ENCODE measurements at places on chromosomes 6 and 20.

- DNase-seq: peak; percentile 83
These were observed 31.6 kb downstream of the TUBB2B start for GRCh38 chr6:3195695-3196497.

GRCh38 chr20:36482044-36482473 lies 59.3 kb upstream of the MYL9 start:
- no peak for DNase-seq

DNA sequence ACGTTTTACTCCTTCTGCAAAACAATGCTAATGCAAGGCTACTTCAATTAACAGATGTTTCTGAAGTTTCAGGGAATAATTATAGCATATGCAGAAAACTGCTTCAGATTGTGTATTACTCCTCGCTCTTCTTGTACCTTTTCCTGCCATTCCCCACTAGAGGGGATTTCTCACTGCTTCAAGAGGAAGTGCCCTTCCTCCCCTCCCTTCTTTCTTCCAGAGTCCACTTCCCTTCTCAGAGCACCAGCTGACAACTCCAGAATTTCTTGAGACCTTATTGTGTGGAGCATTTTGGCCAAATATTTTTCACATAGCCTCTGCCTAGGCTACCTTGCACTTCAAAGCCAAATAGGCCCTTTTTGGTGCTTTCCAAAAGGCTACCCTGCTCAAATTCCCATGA lies 12.7 kb upstream of the MCUR1 start:
- no peak for DNase-seq

GRCh38 chr20:33673410-33674293 lies 576 bp downstream of the NECAB3 start:
- no peak for DNase-seq

DNA sequence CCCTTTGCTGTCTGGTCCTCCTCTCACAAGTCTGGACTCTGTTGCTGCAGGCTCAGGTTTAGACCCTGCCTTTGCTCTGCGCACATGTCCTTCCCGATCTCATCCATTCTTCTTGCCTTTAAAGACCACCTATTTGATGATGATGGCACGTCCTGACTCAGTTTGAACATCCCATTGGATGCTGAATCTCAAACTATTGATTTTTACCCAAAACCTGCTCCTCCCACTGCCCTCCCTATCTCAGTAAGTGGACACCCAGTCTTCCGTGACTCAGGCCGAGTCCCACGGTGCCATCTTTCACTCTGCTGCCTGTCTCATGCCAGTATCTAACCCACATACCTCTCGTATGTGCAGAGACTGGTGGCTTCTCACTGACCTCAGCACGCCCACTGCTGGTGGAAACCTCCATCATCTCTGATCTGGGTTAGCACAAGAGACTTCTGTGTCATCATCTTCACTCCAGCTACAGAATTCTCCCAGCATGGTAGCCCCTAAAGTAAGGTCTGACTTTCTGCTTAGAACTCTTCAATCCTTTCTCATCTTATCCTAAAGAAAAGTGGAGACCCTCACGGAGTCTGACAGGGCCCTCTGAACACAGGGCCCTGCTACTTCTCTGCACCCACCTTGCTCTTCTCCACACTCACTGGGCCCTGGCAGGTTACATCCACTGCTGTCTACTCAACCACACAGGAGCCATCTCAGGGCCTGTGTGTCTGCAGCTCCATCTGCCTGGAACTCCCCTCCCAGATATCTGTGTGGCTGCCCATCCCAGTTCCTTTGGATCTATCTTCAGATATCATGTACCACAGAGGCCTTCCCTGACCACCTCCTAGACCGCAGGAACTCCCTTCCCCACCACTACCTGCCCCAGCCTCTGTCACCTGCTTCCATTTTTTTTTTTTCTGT lies 387.1 kb upstream of the AGPAT4 start:
- DNase-seq: no peak

GRCh38 chr20:54534101-54534500 lies 58.7 kb downstream of the DOK5 start:
- DNase-seq: no peak

DNA sequence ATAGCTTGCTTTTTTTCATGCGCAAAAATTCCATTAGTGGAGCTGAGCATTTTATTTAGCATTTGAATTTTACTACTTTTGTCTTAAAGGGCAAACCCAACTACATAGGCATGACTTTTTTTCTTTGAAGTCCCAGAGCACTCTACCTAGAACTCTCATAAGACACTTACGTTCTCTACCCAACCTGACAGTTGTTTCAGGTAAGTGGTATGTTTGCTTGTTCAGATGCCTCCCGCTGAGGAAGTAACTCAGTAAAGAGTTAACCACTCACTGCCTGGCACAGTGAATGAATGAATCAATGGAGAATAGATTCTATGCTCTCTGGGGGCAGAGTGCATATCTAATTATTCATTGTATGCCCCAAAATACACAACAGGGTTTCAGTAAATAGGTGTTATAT lies 212.3 kb upstream of the PRDM1 start:
- no peak for DNase-seq

DNA sequence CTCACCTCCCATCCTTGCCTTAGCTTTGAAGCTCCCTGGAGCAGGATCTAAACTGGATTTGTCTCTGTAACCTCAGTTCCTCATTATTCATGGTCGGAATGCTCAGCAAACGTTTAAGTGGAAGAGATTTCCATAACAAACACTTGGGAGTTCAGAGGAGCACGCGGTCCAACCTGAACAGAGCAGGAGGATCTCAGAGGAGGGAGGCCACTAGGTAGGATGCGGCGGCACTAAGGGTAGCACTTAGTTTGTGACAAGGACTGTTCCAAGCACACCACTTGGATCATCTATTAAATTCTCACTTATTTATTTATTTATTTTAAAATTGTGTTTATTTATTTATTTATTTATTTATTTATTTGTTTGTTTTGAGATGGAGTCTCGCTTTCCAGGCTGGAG lies 13.3 kb upstream of the CCN5 start:
- DNase-seq: no peak

DNA sequence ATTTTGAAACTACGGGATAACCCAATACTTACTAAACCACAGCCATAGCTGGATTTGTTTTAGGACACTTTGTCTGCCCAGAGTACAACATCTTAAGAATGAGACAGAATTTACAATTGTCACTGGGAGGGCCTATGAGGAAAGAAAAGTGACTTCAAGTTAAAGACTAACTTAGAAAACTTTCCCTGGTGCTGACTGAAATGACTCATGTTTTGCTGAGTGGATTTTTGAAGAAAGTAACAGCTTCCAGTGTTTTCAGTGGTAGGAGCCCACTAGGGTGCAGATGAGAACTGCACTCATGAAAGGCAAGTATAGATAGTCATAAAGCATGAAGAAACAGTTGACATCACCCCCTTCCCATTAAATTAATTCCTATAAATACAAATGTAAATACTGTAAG lies 988.2 kb upstream of the MAP3K7 start:
- DNase-seq: no peak

GRCh38 chr6:161111261-161111660 lies 119.7 kb downstream of the MAP3K4 start:
- no peak for DNase-seq

GRCh38 chr20:45953672-45954071 lies 18.3 kb downstream of the ZNF335 start:
- no peak for DNase-seq

- DNase-seq: no peak
These were observed 747.0 kb downstream of the PTPRT start for GRCh38 chr20:42442716-42443115.

GRCh38 chr20:53570446-53571276 lies 23.0 kb downstream of the ZNF217 start:
- no peak for DNase-seq

- no peak for DNase-seq
These were observed 18.3 kb downstream of the MPC1 start for GRCh38 chr6:166364456-166364855.

GRCh38 chr6:155155787-155156447 lies 107.9 kb upstream of the CLDN20 start:
- no peak for DNase-seq

DNA sequence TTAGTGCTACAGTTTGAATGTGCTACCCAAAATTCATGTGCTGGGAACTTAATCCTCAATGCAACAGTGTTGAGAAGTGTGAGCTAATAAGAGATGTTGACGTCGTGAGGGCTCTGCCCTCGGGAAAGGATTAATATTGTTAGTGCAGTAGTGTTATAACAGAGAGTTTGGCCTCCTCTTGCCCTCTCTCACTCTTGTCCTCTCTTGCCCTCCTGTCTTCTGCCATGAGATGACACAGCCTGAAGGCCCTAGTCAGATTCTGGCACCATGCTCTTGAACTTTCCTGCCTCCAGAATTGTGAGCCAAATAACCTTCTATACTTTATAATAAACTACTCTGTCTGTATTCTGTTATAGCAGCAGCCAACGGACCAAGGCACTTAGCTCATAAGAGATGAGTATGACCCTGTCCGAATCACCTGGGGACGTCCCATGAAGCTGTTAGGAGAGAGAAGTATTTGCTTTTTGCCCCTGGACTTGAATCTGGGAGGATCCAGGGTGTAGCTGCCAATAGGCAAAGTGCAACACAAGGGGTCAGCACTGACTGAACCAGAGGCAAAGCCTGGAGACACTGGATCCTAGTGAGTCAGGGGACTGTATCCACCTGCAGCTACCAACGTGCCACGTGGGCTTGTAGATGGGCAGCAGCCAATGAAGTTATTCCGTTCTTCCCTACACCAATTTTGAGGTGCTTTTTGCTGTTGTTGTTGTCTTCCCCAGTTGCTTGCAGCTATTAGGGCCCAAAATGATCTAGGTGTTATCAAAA lies 233.7 kb downstream of the THBS2 start:
- DNase-seq: no peak

- no peak for DNase-seq
These were observed 23.3 kb upstream of the CFAP206 start for GRCh38 chr6:87384449-87384848.

DNA sequence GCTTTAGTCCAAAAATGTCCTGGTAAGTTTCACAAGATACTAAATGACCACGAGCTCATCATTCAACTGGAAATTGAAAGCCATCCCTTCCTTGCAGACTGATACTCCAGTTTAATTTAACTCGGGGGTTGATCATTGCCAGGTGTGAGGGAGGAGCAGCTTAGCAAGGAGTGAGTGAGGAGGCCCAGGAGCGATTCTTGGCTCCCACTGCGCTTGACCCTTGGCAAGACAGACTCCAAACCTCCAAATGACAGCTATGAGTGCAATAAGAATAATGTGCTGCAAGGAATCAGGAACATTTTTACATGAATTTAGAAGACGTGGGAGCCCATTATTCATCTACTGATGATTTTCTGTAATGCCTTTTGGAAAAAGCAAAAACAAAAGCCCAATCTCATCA lies 64.9 kb downstream of the LAMA4 start:
- DNase-seq: no peak

GRCh38 chr6:104462811-104463599 lies 396.7 kb downstream of the HACE1 start:
- DNase-seq: no peak

DNA sequence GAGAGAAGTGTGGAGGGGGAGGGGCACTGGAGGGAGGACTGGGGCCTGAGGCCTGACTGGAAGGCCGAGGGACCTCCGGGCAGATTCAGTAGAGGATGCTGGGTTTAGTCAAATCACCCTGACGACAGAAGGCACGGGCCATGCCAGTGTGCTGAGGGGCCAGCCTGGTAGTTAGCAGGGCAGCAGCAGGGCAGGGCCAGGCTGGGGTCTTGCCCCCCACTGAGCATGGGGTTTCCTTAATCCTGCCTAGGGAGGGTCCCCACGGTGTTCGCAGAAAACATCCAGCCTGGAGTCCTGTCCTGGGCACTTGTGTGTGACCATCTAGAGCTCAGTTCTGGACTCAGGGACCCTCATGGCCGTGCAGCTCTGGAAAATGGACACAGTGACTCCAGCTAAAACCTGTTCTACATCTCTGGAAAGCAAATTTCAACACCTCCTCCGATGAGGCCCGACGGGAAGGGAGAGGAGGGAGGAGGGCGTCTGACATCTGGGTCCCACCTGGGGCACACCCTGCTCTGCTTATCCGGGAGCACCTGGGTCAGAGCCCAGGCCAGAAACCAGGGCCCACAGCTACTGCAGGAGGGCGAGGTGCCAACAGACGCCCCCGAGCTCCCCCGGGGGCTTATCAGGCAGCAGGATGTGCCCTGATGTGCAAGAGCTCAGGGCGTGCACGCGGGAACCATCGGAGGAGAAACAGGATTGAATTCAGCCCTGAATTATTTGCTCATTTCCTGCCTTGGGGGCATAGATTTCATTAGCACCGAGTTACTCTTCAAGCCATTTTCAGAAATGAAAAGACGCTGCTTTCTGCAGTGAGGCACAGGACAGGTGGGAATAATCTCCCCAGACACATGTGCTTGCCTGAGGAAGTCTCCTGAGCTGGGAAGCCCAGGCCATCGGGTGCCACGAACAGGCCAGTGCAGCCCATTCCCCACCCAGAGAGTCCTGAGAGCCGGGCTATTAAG lies 78.0 kb upstream of the MPC1 start:
- DNase-seq: no peak

GRCh38 chr6:21912151-21912832 lies 318.7 kb downstream of the SOX4 start:
- no peak for DNase-seq

GRCh38 chr20:53829724-53830521 lies 236.3 kb upstream of the ZNF217 start:
- no peak for DNase-seq

GRCh38 chr6:133432021-133432989 lies 191.1 kb downstream of the EYA4 start:
- DNase-seq: no peak

DNA sequence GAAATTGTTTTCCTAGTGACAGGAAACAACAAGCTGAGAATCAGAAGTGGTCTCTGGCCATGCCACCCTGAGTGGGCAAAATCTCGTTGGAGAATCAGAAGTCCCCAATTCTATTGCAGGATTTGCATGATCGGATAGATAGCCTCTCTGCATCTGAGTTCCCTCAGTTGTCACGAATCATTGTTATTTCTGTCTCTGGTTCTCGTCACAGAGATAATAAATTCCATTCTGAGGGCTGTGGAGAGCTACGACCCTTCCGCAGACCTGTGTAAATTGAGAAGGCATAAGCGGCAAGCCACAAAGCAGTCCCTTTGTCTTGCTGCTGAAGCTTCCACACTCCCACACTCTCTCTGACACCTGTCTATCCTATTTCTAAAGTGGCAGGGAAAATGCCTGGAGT lies 102.4 kb upstream of the CNR1 start:
- no peak for DNase-seq

- no peak for DNase-seq
These were observed 180.4 kb downstream of the DLL1 start for GRCh38 chr6:170110201-170111140.

DNA sequence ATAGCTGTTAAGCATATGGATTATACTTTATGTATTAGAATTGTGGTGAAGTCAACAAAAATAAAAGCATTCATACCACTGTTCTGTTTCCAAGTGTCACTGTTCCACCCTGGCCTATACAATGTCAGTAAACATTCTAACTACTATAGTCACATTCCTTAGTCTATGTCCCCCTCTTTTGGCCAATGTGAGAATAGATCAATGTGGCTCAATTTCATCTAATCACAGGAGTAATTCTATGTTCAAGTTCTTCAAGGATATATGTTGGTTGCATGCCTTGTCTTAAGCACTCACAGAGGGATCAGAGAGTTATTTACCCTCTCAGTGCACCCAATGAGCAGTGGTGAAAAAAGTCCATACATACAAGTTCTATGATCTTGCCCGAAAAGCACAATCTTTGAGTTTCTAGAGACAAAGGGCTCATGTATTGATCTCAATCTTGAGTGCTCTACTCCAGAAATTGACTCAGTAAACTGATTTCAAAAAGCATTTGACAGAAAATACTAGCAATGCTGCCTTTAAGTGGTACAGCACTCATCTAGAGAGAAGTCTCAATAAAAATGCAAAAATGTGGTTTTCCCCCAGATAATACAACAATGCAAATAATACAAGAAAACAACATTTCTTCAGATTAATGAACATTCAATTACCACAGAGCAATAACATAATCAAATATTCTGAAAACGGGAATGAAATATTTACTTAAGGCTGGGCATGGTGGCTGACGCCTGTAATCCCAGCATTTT lies 16.5 kb downstream of the SMLR1 start:
- DNase-seq: peak; percentile 17
